Kidney (tissue), 22 donors: ENCODE measurements at places on chromosomes 6 and 20. TPM values are rescaled to one million over a fixed set of nuclear protein-coding genes. Genes with fewer than 3 reads are reported as not detected.
A peak's percentile ranks its signal among the peaks of the same experiment; 100 is the strongest.

Gene DLL1
- total RNA-seq = 11.9 TPM

DNA sequence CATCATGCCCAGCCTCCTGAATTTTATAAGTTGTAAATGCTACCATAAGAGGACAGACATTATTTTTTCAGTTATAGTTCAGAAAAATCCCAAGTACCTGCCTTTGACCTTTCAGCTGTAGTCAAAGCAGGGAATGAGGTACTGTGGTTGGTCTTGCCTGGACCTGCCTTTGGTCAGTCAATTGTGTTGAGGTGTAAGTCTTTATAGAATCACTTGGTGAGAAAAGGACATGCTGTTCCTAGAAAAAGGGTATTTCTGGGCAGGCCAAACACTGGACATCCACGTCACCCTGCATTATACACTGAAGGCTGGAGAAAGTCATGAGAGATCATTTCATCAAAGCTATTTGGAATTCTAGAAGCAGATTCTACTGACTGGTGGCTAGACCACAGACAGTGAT is 40.3 kb downstream of the PEX7 start:
- no peak overlapping the region for H3K4me3 ChIP-seq
- DNase-seq = no peak
- H3K36me3 ChIP-seq = no peaks in the 10 kb centered on the region
- no peak overlapping the region for H3K27ac ChIP-seq
- no peaks in the 10 kb centered on the region for H3K4me1 ChIP-seq

Gene DCDC2
- 110 TPM for total RNA-seq

DNA sequence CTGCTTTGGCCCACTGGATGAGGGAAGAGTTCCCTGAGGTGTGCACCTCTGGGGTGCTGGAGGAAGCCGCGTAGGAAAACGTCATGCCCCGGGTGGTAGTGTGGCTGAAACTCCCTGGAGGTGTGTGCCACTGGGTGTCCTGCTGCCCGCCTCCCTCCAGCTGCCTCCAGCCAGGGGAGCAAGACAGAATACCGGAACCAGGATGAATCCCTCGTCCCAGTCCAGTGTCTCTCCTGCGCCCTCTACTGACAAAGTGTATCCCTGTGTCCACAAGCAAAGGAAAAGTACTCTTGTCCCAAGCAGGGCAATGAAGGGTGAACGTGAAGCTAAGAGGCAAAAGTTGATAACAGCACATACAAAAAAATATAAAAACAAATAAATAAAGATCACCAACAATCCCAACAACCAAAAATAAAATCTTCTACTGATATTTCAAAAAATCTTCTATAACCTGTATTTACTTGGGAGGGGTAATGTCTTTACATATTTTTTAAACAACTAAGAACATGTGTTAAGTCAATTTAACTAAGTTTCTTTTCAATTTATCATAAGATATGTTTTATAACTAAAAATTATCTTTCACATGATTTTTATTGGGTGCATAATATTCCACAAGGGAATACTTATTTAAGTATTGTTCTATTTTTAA is 437.6 kb downstream of the MAFB start:
- H3K4me1 ChIP-seq = no peaks in the 10 kb centered on the region
- no peak for DNase-seq
- no peak overlapping the region for H3K4me3 ChIP-seq
- H3K27ac ChIP-seq = no peak overlapping the region
- no peaks in the 10 kb centered on the region for H3K27me3 ChIP-seq
- no peaks in the 10 kb centered on the region for H3K36me3 ChIP-seq

Gene PERP
- total RNA-seq = 48.1 TPM

- no peak for DNase-seq
- H3K4me3 ChIP-seq = no peak overlapping the region
- H3K36me3 ChIP-seq = no peaks in the 10 kb centered on the region
- H3K27ac ChIP-seq = peak overlapping the region; percentile 26
Observed at GRCh38 chr6:6659600-6660327, 71.2 kb downstream of the LY86 start.

DNA sequence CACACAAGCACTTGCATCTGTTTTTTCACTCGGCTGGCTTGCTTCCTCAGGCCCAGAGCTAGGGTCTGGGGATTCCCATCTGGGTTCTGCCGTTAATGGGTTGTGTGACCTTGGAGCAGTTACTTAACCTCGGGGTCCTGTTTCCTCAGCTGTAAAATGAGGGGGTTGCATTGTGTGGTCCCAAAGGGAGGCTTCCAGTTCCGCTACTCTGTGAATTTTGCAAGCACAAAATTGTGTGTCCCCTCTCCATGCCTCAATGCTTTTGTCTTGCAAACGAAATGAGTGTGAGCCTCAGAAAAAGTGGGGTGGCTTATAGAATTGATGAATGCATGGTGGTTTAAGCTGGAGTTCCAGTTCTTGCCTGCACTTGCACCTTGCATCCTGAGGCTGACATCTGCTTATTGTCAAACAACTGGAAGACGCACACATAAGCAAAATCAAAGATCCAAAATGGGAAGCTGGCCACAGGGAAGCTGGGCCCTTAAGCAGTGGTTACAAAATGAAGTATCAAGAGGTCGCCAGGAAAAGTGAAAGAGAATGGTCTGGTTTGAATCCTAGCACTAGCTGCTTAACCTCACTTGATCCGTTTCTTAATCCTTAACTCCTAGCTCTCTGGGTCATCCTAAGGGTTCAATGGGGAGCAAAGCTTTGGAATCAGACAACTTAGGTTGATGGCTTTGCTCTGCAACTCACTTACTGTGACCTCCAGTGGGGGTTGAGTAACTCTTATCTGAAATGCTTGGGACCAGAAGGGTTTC is 490.6 kb downstream of the DHX35 start:
- H3K36me3 ChIP-seq = no peaks in the 10 kb centered on the region
- no peak overlapping the region for H3K4me3 ChIP-seq
- no peaks in the 10 kb centered on the region for H3K27me3 ChIP-seq
- peaks cover 16% of the 10 kb centered on the region for H3K4me1 ChIP-seq

DNA sequence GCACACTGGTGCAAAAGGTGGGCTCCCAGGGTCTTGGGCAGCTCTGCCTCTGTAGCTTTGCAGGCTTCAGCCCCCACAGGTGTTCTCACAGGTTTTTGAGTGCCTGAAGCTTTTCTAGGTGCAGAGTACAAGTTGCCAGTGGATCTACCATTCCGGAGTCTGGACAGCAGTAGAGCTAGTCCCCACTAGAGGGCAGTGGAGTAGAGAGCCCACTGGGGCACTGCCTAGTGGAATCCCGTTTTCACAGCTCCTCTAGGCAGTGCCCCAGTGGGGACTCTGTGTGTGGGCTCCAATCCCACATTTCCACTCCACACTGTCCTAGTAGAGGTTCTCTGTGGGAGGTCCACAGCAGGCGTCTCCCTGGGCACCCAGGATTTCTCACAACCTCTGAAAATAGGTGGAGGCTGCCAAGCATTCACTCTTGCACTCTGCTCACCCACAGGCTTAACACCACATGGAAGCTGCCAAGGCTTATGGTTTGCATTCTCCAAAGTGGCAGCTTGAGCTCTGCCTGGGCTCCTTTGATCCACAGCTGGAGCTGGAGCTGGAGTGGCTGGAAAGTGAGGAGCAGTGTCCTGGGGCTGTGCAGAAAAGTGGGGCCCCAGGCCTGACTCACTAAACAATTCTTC is 86.3 kb upstream of the PROKR2 start:
- H3K27ac ChIP-seq = no peak overlapping the region
- no peaks in the 10 kb centered on the region for H3K27me3 ChIP-seq
- H3K4me1 ChIP-seq = no peaks in the 10 kb centered on the region
